ENCODE measurements at places on chromosomes 1 and 21. TPM values are rescaled to one million over a fixed set of nuclear protein-coding genes. Genes with fewer than 3 reads are reported as not detected.

DNA sequence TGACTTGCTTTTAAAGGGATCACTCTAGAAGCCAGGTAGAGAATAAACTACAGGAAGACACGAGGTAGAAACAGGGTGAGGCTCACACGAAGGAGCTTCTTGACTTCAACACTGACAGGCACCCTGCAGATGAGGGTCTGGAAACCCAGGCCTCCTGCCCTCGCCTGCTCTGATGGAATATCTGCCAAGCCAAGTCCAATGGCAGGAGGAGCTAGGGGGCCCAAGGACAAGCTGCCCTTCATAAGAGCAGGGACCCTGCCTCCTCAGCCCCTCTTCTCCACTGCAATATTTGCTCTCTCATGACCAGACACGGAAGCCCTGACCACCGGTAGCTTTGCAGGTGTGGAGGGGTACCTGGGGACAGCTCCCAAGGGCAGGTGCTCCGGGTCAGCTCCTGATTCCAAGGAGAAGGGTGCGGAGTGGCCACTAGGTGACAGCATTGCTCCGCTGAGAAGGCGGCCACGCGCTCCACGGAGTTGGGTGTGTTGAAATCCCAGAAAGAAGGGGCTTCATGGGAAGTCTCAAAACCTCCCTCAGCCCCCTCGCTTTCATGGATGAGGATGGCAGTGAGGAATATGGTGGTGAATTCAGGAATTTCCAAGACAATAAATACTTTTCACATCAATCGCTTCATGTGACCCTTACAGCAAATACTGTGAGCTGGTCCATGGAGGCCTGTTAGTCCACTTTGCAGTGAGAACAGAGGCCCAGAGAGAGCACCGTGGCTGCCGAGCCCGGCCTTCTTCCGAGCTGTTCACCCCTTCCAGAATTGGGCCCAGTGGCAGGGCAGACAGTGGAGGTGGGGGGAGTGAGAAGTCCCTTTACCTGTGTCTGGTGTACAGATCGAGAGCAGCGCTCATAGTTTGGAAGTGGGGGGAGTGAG lies 33.2 kb upstream of the PAX7 start:
- no peaks in the 10 kb centered on the region for H3K27me3 ChIP-seq
- H3K4me1 ChIP-seq = no peaks in the 10 kb centered on the region

GRCh38 chr1:181919542-181919941 lies 142.0 kb downstream of the ZNF648 start:
- H3K36me3 ChIP-seq = no peaks in the 10 kb centered on the region
- no peak overlapping the region for H3K4me3 ChIP-seq
- H3K4me1 ChIP-seq = no peaks in the 10 kb centered on the region
- no peaks in the 10 kb centered on the region for H3K27me3 ChIP-seq
- H3K27ac ChIP-seq = no peak overlapping the region

- peaks cover 17% of the 10 kb centered on the region for H3K4me1 ChIP-seq
- no peaks in the 10 kb centered on the region for H3K27me3 ChIP-seq
- H3K36me3 ChIP-seq = no peaks in the 10 kb centered on the region
- no peak overlapping the region for H3K27ac ChIP-seq
- H3K4me3 ChIP-seq = no peak overlapping the region
These were observed 11.2 kb upstream of the LUZP1 start for GRCh38 chr1:23179862-23180261.

DNA sequence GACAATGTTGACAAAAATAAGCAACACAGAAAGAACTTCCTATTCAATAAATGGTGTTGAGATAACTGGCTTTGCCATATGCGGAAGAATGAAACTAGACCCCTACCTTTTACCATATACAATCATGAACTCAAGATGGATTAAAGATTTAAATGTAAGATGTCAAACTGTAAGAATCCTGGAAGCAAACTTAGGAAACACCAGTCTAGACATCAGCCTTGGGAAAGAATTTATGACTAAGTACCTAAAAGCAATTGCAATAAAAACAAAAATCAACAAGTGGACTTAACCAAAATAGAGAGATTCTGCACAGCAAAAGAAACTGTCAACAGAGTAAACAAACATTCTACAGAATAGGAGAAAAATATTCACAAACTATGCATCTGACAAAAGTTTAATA lies 16.1 kb upstream of the CLDN8 start:
- no peaks in the 10 kb centered on the region for H3K27me3 ChIP-seq
- DNase-seq = no peak
- H3K4me3 ChIP-seq = no peak overlapping the region
- H3K4me1 ChIP-seq = peaks cover 6% of the 10 kb centered on the region
- H3K36me3 ChIP-seq = no peaks in the 10 kb centered on the region

- H3K27ac ChIP-seq = no peak overlapping the region
- DNase-seq = no peak
- H3K27me3 ChIP-seq = no peaks in the 10 kb centered on the region
- no peaks in the 10 kb centered on the region for H3K36me3 ChIP-seq
- H3K4me1 ChIP-seq = peaks cover 22% of the 10 kb centered on the region
These were observed 32.9 kb upstream of the COL6A1 start for GRCh38 chr21:45948576-45949141.

DNA sequence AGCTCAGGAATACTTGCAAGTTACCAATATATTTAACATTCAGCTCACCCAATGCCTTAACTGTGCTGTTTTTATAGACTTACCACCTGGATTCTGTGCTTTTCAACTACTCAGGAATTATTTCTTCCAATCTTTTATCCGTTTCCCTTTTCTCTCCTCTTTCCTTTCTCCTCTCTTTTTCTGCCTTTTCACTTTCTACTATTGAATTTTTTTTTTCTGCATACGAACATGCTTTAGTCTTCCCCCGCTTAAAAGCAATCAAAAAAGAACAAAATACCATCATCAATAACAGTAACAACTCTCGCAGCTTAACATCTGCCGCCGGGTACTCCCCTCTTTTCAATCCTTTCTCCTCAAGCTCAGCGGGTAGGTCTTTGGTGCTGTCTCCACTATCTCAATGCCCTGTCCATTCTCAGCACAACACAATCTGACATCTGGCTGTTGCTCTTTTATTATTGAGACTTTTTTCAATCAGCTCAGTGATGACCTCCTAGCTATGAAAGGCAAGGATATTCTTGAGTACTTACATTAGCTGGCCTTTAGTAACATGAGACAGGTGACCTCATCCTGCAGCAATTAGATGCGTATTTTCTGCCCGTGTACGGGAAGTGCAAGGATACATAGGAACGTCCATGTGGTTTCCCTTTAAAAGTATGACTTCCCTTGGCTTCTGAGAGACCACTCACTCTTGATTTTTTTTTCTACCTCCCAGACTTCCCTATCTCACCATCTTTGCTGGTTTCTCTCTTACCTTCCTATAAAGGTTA lies 40.2 kb upstream of the SIPA1L2 start:
- no peaks in the 10 kb centered on the region for H3K36me3 ChIP-seq
- H3K27ac ChIP-seq = no peak overlapping the region
- no peaks in the 10 kb centered on the region for H3K27me3 ChIP-seq
- no peak overlapping the region for H3K4me3 ChIP-seq

DNA sequence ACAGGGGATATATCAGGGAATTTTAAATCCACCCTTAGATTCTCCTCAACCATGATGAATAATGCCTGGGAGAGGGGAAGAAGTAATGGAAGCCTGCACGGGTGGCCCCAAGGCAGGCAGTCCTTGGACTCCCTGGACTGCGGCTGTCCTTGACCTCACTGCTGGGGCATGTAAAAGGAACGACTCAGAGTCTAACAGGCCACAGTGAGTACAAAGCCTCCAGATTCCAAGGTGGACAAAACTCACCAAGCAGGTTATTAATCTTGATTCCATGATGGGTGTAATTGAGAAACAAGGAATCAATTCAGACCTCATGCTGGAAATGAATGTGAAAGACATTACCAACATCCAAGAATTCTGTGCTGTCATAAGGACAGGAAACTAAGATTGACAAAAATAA lies 13.0 kb upstream of the ARHGAP29 start:
- peak; percentile 20 for DNase-seq
- H3K27ac ChIP-seq = no peak overlapping the region
- no peaks in the 10 kb centered on the region for H3K36me3 ChIP-seq

DNA sequence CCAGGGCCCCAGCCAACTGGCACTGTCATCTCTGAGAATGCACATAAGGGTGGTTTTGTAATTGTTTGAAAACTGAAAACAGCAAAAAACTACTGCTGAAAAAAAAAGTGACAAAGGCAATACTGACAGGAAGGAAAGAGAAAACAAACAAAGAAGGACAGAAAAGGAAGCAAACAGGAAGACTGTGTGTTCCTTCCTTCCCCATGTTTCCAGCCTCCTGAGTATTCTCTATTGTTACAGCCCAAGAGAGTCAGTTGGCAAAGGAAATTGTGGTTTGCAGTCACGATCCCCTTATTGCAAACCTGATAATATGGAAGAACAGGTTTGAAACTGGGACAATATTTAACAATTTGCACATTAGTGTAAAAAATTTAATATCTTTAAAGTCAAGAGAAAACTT lies 1177.6 kb downstream of the PLA2G4A start:
- no peak overlapping the region for H3K4me3 ChIP-seq
- no peaks in the 10 kb centered on the region for H3K27me3 ChIP-seq
- no peaks in the 10 kb centered on the region for H3K4me1 ChIP-seq
- H3K36me3 ChIP-seq = no peaks in the 10 kb centered on the region
- no peak overlapping the region for H3K27ac ChIP-seq

DNA sequence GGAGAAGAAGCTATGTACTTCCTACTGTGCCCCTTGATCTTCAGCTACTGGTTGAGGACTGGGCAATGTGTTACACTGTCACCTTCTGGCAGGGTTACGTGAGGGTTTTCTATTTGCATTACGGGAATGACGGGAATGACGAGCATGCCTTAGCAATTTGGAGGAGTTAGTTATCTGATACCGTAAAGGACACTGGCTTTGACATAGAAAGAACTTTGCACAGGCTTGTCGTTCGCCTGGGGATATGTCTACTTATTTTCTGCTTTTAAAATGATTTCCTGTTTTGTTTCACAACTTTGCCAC lies 19.8 kb upstream of the ACBD6 start:
- H3K27ac ChIP-seq = no peak overlapping the region
- H3K4me3 ChIP-seq = no peak overlapping the region
- no peak for DNase-seq

GRCh38 chr1:168469690-168470089 lies 74.1 kb downstream of the XCL2 start:
- DNase-seq = peak; percentile 23
- H3K27me3 ChIP-seq = no peaks in the 10 kb centered on the region
- H3K36me3 ChIP-seq = no peaks in the 10 kb centered on the region
- H3K4me3 ChIP-seq = no peak overlapping the region

- peaks cover 23% of the 10 kb centered on the region for H3K4me1 ChIP-seq
- no peak overlapping the region for H3K27ac ChIP-seq
- no peak for DNase-seq
- no peak overlapping the region for H3K4me3 ChIP-seq
- H3K27me3 ChIP-seq = no peaks in the 10 kb centered on the region
These were observed 62.5 kb downstream of the SMYD3 start for GRCh38 chr1:246444617-246445016.

DNA sequence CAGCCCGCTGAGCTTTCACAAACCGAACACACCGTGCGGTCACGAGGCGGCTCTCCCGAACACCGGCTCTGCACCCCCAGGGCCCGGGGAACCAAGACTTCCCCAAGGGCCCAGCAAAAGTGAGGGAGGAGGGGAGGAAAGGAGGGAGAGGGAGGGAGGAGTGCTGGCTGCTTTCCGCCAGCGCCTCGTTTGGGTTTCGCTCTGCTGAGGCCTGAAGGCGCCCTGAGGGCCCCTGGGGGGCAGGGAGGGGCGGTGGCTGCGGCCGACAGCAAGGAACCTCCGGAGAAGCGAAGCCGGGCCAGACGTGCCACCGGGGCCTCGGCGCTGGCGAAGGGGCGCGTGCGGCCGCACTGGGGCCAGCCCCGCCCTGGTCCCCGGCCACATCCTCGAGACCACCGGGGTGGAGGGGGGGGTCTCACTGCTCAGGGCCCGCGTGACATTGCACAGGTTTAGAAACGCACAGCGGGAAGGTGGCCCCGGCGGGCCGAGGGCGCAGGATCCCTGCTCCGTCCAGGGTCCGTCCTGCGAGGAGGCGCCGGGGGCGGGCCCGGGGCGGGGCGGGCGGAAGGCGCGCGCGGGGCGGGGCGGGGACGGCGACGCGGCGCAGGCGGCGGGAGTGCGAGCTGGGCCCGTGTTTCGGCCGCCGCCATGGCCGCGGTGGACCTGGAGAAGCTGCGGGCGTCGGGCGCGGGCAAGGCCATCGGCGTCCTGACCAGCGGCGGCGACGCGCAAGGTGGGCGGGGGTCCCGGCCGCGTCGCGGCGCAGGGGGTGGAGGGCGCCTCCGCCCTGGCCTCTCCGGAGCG lies at the start of gene PFKL:
Gene PFKL (plus strand): TSS at position 596 of the 804 bp plus-strand sequence. CDS start 53 bp downstream, at position 649.
- H3K27ac ChIP-seq = peak within 1 kb of the TSS; percentile 91
- peak within 1 kb of the TSS; percentile 79 for H3K4me3 ChIP-seq
- H3K4me1 ChIP-seq = peaks cover 49% of the 10 kb centered on the region
- peak; percentile 91 for DNase-seq
- H3K36me3 ChIP-seq = no peaks in the 10 kb centered on the region

- no peaks in the 10 kb centered on the region for H3K36me3 ChIP-seq
- H3K27me3 ChIP-seq = no peaks in the 10 kb centered on the region
- DNase-seq = peak; percentile 73
- H3K27ac ChIP-seq = no peak overlapping the region
These were observed 34.7 kb downstream of the TOMM20 start for GRCh38 chr1:235093696-235094592.

GRCh38 chr1:154148807-154149206 lies 6.1 kb downstream of the NUP210L start:
- H3K27ac ChIP-seq = no peak overlapping the region
- H3K27me3 ChIP-seq = no peaks in the 10 kb centered on the region
- H3K4me1 ChIP-seq = no peaks in the 10 kb centered on the region
- H3K4me3 ChIP-seq = no peak overlapping the region
- DNase-seq = no peak
- H3K36me3 ChIP-seq = no peaks in the 10 kb centered on the region

DNA sequence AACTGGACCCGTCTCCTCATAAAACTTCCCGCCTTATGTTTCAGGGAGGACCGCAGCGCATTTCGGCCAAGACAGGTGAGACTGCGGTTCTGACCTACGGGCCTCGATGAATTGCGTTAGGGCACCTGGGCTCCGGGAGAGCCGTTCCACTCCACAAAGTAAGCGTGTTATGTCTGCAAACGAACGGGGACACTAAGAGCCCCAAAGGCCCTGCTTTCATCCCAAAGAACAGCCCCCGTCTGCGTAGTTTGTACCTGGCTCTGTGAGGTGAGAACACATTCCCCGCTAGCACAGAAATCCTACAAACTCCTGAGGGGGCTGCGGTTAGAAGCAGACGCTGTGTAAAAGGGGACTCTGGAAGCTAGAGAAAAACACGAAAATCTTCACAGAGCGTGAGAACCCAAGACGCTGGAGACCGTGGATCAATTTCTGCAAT lies 41.6 kb upstream of the PPIAL4F start:
- H3K27ac ChIP-seq = peak overlapping the region; percentile 55
- peaks cover 10% of the 10 kb centered on the region for H3K4me1 ChIP-seq
- no peak overlapping the region for H3K4me3 ChIP-seq
- no peaks in the 10 kb centered on the region for H3K27me3 ChIP-seq
- DNase-seq = no peak

The OR2T35 gene
- total RNA-seq = not detected

The FGR gene
- 4.6 TPM for total RNA-seq

The HSPB7 gene
- total RNA-seq = 0.81 TPM

The MPL gene
- total RNA-seq = not detected

The SHISA4 gene
- total RNA-seq = 48.9 TPM

The PLA2G2F gene
- total RNA-seq = not detected

The MANEAL gene
- 3.0 TPM for total RNA-seq
